ENCODE measurements at places on chromosomes 1 and 21. TPM values are rescaled to one million over a fixed set of nuclear protein-coding genes. Genes with fewer than 3 reads are reported as not detected.

DNA sequence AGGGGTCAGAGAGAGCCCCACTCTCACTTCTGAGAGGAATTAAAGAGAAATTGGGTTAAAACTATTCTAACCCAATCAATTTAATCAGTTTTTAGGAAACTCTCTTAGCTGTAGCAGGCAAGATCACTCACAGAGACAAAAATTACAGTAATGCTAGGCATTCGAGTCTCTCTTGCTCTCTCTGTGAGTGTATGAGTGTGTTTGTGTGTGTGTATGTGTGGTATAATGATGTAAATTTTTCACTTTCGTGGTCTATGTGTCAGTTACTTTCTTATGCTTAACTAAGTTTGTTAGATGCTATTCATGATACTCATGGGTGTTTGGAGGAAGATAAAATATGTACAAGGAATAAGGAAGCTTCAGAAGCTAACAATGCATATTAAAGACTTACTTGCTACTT, 131.3 kb downstream of the FASLG start:
- no peak for DNase-seq

DNA sequence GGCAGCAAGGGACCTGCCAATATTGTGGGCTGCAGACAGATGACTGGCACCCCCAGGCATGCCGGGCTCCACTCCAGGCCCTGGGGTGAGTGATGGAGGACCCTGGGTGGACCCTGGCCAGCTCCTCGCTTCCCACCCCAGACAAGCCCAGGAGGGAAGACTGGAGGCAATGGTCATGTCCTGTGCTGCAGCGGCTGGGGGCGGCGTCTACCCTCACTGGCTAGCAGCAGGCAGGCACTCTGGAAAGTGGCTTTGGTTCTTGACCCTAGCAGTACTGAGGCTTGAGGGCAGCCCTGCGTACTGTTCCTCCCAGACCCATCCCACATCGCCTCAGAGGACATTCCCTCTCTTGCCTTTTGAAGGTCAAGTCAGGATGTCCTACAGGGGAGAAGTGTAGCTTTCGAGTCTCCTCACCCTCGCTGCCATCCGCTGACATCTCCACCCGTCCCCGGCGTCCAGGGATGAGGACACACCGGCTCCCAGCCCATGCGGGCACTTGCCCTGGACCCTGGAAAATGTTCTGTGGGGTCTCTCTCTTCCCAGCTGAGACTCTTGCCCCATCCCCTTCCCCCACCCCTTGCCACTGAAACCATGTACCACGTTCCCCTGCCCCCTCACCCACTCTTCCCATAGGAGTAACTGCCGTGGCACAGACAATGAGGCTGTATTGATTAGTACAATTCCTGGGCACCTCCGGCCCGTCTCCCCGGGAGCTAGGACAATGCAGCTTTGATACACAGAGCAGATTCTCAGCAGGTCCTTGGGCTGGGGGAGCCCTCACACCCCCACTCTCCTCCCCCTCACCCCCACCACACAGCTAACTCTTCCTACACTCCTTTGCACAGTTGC, 15.0 kb downstream of the SLC6A9 start:
- no peak for DNase-seq

DNA sequence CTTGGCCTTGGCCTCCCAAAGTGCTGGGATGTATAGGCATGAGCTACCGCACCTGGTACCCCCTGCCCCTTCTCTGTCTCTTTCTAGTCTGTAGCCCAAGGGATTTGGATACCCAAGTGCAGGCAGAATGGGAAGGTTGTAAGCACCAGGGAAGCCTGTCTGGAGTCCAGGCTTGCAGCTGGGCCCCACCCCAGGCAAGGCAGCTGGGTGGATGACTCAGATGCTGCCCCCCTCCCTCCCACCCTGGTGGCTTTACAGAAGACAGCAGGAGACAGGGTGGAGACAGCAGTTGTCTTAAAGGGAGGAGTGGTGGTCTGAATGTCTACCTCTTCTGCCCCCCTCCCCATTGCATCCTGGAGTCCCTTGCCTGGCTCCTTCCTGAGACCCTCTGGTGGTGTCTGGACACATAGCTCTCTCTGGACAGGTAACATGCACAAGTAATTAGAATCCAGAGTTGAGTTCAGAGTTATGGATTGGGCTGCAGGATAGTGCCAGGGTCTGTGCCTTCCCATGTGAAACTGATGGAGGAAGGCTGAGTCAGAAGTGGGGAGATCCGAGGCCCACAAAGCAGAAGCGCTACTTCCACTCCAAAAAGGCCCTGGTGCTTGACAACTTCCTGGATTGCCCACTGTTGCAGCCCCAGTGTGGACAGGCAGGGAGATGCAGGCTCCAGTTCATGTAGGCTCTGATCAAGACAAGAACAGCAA, 5.1 kb downstream of the LMNA start:
- DNase-seq = no peak

PLA2G2A gene
- not detected for total RNA-seq

BEND5 gene
- 34.8 TPM for total RNA-seq

GRCh38 chr1:206005778-206006180, 2.6 kb upstream of the RAB7B start:
- no peak for DNase-seq

Measured in glutamatergic neuron (in vitro differentiated cells).